Right hindlimb (tissue), 1 donor: ENCODE measurements at places on chromosomes 3 and 15.

DNA sequence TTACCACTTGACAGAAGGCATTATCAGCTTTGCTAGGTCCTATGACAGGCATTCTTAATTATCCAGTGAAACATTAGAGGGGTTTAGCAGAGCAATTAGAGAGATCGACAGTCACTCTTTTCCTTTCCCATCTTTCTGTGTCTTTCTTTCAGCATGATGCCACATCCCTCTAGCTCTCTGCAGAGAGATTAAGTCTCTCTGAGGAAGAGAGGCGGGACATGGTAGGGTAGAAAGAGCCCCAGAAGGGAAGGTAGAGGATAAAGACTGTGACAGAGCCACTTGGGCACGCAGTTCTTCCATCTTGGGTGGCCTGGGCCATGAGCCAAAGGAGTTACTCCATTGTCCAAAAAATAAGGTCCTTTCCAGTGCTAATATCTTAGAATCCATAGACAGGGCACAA lies 55.8 kb downstream of the HHLA2 start:
- DNase-seq: no peak

- no peak for DNase-seq
Measured at GRCh38 chr15:95556225-95556624, 774.3 kb upstream of the NR2F2 start.

DNA sequence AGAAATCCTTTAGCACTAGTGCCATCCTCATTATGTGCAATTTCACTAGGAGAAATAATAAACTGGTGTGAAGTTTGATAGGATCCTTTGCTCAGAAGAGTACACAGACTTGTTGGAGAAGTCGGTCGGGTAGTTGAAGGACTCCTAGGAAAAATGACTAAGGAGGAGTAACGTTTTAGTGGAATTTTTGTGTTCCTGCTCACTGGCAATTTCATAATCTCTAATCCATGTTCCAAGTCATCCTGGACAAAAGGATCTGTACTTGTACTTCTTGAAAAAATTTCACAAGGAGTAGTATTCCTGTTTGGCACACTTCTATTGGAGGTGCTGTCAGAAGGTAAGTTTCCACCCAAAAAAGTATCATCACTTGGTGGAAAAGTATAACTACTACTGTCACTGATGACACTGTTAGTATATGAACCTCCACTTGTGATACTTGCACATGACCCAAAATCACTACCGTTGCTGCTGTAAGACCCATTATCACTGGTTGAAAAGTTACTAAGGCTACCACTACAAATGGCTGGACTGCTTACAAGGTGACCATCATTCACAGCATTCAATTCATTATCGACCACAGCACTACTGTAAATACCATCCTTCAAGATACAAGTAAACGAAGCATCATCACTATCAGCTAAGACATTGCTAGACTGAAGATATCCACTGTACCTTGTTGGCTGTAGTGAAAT lies 77.4 kb downstream of the NEDD4 start:
- no peak for DNase-seq

DNA sequence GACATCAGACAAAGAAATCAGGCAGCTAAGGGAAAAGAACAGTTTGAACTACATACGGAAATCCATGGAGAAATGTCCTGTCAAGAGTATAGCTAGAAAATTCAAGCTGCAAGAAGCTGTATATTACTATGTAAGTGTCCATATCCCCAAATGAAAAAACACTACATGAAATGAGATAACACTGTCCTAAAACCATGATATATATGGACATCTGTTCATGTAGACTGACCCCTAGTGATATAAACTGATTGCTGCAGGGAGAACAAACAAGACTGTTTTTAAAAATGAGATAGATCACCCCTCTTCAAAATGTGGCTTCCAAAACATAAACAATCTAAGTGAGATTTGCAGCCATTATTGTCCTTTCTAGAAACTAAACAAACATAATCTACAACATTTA lies 985.6 kb downstream of the EPHA3 start:
- no peak for DNase-seq

GRCh38 chr15:88238618-88239430 lies 17.7 kb downstream of the NTRK3 start:
- DNase-seq: no peak

DNA sequence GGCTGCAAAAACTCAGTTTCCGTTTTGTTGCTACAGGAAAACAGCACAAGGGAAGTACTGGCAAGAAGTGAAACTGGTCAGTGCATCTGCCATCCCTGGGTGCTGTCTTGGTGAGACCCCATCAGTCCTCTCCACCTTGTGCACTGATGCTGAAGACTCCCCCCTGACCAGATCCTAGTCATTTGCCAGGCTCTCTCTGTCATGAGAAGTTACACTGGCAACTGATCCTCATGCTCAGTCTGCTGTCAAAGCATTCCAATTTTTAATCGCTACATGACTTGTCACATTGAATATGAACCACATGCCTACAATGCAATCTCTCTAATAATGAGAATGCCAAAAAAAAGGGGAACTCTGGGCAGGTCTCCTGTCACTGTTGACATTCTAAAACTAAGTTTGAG lies 296.5 kb downstream of the ZIC1 start:
- no peak for DNase-seq

DNA sequence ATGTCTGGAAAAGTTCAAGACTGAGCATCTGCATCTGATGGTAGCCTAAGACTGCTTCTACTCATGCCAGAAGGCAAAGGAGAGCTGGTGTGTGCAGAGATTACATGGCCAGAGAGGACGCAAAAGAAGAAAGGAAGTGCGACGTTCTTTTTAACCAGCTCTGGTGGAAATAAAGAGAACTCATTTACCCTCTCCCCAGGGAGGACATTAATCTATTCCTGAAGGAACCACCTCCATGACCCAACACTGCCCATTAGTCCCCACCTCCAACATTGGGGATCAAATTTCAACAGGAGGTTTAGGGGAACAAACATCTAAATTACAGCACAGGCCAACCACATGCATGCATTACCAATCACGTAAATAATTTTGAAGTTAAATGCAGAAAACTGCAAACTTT lies 1.5 kb upstream of the NCK1 start:
- DNase-seq: no peak

DNA sequence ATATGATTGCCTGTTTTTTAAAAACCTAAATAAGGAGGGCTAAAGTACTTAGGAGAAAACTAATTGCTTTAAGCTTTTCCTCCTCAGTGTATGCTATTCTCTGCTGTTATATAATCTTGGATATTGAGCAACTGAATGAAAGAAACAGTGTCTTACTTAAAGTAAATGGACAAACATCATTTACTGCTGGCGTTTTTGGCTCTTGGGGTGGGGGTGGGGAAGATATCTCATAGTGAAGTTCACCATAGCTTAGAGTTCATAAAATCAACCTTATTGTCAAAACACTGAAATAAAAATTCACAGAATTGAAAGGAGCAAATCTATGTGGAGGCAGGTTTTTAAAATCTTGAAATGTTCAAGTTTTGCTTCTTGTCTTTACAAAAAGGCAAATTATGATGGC lies 256.4 kb upstream of the SOX2 start:
- DNase-seq: no peak
